HFF-Myc (cell line): ENCODE measurements at places on chromosomes 5 and 9.

DNA sequence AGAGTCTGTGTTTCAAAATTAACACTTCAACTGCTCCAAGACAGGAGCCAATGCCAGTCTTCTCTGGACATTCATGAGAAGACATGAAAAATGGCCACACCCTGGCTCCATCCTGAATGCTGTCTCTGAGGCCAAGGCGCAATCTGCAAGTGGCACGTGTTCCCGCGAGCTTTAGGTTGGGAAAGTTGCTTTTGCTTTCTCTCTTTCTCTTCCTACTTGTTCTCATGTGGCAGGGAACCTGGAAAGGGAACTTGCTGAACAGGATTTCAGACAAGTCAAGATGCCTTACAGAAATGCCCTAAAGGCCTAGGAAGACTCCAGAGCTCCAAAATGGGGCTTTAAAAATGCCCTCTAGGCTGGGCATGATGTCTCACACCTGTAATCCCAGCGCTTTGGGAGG lies 91.9 kb upstream of the OTULINL start:
- no peak for DNase-seq

GRCh38 chr5:31364881-31365636 lies 166.8 kb downstream of the DROSHA start:
- no peak for DNase-seq

GRCh38 chr5:74762599-74762998 lies 4.3 kb downstream of the GFM2 start:
- no peak for DNase-seq

- DNase-seq = no peak
These were observed 407.7 kb downstream of the SH3GL2 start for GRCh38 chr9:17986595-17986994.

- no peak for DNase-seq
These were observed 42.3 kb downstream of the COL23A1 start for GRCh38 chr5:178547753-178548415.

GRCh38 chr9:38094165-38094564 lies 25.1 kb upstream of the SHB start:
- DNase-seq = no peak

- no peak for DNase-seq
These were observed 5.4 kb upstream of the NRARP start for GRCh38 chr9:137307255-137308056.

DNA sequence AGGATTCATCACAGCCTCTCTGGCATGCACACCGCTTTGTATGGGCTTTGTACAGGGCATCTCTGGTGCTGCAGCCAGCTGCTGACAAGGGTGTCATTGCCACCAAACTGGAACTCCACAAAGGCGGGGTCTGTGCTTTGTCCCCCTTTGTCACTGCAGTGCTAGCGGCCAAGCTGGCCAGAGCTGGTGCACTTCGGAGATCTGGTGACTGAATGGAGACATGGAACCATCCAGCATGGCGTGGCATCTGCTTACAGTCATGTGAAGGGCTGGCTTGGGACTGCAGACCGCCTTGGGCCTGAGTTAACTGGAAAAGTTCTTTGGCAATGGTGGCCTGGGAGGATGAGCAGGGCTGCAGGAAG lies 18.7 kb upstream of the COL5A1 start:
- no peak for DNase-seq

GRCh38 chr5:139710319-139711066 lies 62.3 kb downstream of the CXXC5 start:
- no peak for DNase-seq

DNA sequence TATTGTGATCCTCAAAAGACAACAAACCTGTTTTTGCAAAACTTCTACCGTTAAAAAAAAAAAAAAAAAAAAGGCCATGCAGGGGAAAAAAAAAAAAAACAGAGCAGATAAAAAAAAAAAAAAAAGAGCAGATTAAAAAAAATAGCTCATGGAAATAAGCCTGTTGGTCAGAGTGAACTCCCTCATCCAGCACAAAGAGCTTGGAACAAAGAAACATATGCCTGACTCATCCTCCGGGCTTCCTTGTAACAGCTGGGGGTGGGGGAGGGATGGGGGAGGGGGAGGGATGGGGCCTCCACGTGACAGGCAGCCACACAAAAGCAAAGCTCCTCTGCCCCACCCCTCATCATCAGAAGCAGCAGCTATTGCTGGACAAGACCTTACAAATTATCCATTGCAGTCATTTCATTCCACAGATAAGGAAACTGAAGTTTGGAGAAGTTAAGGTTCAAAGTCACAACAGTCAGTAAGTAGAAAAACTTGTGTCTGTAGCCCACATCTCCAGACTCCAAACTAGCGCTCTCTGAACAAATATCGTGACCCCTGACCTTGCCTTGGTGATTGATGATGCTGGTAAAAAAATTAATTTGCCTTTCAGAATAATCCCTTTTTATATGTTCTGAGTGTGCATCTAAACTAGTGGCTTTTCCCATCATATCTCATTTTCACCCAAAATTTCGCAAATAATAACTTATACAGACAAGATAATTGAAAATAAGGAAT lies 38.9 kb downstream of the SLC35D2 start:
- peak; percentile 92 for DNase-seq
